ENCODE measurements at places on chromosomes 6 and 20.

DNA sequence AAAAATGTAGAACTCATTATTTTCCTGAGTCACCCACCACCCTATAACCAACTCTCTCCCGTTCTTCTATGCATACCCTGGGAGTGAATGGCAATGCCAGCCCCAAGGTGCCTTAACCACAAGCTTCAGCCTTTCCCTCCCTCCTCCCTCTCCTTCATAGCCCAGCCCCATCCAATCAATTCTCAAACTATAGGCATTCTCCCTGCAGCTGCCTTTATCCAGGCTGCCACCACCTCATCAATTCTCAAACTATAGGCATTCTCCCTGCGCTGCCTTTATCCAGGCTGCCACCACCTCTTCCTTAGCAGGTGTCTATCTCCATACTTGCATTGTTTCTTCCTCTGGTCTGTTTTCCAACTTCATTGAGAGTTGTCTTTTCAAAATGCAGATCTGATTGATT is 77.1 kb downstream of the PLEKHG1 start:
- no peak for DNase-seq

DNA sequence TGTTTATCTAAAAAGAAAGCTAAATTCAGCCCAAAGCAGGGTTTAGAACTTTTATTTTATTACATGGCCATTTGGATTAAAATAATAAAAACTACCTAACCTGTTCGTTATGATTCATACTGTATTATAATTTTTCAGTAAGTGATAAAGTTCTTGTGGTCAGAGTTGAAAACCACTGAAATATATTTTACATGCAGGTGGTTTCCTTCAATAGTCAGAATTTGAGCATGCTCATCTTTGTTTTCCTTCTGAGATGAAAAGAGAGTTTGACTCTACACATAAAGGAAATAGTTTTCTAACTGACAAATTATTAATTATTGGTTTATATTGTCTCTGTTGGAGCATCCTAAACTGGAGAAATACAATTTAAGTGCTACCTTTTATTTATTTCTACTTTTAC is 114.0 kb upstream of the FKBP1C start:
- DNase-seq = no peak

- no peak for DNase-seq
These were observed 159.5 kb downstream of the DTNBP1 start for GRCh38 chr6:15503346-15503680.

DNA sequence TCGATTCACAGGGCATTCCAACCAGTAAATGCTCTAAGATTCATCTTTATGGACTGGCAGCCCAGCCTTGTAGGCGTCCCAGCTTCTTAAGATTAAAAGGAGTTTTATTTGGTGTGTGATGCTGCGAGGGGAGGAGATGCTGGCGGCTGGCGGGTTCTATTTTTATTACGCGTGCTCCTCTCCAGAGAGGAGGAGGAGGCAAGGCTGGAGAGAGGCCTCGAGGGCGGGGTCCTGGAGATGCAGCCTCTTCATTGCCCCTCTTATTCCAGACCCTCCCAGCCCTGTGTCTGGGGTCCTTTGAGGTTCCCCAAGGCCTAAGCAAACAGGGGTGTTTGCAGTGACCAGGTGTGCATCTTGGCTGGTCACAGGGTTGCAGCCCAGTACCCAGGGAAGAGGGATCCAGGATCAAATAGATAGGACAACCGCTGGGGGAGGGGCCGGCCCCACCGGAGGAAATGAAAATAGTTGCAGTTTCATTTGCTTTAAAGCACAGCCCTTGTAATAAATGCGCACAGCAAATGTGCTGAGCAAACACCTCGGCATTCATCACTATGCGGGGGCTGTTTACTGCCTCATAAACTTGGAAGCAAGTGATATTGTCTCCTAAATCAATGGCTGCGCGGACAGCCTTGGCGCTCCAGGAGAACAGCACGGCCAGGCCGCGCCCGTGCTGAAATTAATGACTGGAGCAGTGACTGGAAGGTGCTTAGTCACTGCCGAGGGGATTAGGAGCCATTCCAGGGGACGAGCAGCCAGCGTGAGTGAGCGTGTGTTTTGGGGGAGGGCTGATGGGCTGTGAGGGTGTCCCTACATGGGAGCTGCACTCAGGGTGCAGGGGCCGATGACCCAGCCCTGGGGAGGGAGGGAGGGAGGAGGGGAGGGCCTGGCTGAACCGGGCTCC is 83.0 kb downstream of the TMEM242 start:
- DNase-seq = no peak

- no peak for DNase-seq
These were observed 91.7 kb downstream of the CD24 start for GRCh38 chr6:106882601-106883518.

GRCh38 chr6:99189823-99190721 is 159.4 kb downstream of the FAXC start:
- DNase-seq = no peak

DNA sequence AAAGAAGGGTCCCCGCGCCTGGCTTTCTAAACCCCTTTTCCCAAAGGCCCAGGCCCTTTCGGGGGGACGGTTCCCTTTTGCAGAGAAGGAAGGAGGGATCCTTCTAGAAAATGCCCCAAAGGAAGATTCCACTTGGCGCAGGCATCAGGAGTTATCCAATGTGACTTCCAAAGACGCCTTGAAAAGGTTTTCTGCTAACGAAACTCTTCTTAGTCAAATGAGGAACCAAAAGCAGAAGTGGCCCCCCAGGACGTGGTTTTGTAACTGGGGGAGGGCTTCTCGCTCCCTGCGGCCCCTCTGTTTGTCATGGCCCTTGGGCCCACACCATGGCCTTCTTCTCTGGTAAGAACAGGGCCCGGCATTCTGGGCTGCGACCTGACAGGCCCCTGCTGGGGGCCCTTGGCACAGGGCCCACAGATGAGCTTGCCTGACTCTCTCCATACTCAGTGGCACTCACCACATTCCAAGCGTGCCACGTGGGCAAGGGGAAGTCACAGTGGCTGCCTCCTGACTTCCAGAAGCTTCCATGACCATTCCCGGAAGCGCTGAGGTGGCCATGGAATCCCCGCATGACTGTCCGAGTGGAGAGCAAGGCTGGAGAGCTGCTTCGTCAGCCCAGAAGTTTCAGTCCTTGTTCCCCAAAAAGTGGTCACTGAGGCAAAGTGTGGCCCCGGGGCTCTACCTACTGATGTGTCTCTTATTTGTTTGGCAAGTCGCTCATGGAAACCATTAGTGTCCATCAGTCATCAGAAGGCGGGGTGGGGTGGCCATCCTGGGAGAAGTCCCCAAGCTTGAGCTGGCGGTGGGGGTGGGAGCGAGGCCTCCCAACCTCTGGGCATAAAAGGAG is 834 bp upstream of the CTSZ start:
- no peak for DNase-seq

GRCh38 chr6:163214259-163214658 is 200.3 kb upstream of the QKI start:
- DNase-seq = no peak

- no peak for DNase-seq
These were observed 67.1 kb upstream of the DUSP22 start for GRCh38 chr6:225121-225721.

- DNase-seq = no peak
These were observed 3.2 kb upstream of the FOXF2 start for GRCh38 chr6:1386038-1386709.

DNA sequence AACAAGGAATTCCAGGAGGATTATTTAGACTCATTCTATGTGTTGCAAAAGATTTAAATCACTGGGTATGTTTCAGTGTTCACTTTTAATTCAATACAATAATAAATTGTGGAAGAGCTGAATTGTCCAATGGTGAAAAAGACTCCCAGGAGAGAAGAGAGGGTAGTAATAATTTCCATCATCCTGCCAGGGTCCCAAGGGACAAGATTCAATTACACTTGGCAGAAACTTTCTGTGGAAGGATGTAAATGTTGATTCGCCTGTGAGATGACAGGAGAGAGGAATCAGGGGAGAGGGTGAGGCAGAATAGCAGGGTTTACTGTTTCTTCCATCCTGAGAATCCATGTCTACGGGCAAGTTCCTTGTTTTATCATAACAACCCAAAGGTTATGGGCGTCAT is 342.7 kb downstream of the ESR1 start:
- no peak for DNase-seq

DNA sequence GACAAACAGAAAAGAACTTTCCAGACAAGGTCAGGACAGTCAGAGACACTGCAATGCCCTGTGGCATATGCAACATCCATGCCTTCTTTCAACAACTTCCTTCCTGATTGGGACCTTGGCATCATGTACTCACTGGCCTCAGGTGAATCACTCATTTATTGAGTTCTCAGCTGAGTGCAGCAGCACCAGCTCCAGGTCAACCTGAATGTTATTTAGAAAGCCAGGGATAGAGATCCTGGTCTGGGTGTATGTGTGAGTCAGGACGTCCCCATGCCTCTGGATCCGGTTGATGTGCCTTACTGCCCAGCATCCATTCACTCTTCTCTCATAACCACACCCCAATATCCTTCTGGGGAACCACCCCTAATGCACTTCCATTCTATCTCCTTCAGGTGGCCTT is 54.4 kb downstream of the SNRNP48 start:
- no peak for DNase-seq

DNA sequence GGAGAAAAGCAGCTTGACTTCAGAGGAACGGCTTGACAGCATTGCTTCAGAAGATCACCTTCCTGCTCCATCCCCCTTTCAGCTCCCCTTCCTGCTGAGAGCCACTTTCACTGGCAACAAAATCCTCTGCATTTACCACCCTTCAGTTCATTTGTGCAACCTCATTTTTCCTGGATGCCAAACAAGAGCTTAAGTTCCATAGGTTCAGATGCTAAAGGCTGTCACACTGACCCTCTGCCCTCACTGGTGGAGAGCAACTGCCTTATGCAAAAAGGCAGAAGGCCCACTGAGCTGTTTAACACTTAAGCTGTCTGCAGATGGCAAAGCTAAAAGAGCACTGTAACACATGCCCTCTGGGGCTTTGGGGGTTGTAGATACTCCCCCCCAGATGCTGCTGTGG is 131.2 kb upstream of the SPACA1 start:
- no peak for DNase-seq

DNA sequence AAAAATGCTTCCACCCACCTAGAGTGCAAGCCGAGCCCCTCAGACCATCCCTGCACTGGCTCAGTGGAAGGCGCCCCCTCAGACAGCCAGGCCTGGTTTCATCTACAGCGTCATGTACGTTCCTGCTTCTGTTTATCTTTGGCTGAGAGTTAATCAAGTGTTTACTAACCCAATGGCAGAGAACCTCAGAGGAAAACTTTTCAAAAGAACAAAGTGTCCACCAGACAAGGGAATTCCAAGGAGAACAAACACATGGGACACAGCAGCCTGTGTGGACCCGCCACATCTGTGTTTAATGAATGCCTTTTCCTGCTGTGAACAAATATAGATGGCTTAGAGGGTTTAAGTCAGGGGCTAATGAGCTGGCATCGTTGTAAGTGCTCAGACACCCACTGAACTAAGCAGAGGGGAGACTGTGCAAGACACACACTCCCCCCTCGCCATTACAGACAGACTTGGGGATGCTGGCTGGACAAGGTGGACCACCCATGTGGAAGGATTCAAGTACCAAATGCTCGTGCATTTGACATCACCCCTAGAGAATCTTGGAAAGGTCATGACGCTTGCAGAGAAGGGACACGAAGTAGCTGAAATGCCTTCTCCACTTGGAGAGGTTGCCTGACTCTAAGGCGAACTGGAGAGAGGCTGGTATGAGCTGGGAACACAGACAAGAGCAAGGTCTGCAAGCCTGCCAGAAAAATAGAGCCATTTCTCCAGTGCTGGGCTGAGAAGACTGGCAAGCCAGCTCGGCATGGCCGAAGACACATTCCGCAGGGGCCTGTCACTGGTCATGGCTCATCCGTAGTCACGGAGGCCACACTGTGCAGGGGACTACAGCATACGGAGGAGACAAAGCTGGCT is 53.5 kb upstream of the NXT1 start:
- DNase-seq = no peak

GRCh38 chr20:44203161-44203560 is 7.4 kb downstream of the OSER1 start:
- DNase-seq = no peak

DNA sequence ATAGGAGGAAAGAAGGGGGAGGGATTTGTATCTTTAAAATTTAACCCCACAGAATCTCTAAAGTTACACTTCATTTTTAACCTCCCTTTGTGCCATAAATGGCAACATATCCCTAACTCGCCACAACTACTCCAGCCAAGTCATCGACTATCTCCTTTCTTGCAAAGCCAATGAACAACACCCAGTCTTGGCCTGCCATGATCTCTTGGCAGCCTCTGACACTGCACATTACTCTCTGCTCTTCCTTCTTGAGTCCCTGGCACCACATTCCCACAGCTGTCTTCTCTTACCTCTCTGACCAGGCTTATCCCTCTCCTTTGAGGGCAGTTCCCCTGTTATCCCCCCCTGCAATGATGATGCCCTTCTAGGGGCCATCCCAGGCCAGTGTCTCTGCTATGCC is 42.5 kb downstream of the MBOAT1 start:
- DNase-seq = no peak

DNA sequence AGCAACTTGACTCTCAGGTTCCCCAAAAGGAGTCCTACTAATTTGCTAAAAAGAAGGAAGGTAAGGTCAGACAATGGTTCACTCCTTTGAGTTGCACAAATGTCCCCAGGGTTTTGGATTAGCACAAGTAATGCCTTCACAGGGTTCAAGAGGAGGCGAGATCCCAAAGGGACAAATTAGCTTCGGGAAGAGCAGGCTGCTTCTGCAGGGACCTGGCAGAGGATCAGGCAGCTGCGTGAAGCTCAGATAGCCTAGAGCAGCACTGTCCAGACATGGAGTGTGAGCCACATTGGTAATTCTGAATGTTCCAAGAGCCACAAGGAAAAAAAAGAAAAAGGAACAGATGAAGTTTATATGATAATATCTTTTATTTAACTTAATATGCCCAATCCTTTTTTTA is 115.4 kb downstream of the CFAP61 start:
- no peak for DNase-seq

- no peak for DNase-seq
These were observed 287.0 kb downstream of the CDC5L start for GRCh38 chr6:44674226-44675155.

GRCh38 chr6:47169785-47170616 is 127.9 kb upstream of the ADGRF1 start:
- no peak for DNase-seq

GRCh38 chr20:61917474-61918145 is 148.1 kb downstream of the TAF4 start:
- DNase-seq = no peak

DNA sequence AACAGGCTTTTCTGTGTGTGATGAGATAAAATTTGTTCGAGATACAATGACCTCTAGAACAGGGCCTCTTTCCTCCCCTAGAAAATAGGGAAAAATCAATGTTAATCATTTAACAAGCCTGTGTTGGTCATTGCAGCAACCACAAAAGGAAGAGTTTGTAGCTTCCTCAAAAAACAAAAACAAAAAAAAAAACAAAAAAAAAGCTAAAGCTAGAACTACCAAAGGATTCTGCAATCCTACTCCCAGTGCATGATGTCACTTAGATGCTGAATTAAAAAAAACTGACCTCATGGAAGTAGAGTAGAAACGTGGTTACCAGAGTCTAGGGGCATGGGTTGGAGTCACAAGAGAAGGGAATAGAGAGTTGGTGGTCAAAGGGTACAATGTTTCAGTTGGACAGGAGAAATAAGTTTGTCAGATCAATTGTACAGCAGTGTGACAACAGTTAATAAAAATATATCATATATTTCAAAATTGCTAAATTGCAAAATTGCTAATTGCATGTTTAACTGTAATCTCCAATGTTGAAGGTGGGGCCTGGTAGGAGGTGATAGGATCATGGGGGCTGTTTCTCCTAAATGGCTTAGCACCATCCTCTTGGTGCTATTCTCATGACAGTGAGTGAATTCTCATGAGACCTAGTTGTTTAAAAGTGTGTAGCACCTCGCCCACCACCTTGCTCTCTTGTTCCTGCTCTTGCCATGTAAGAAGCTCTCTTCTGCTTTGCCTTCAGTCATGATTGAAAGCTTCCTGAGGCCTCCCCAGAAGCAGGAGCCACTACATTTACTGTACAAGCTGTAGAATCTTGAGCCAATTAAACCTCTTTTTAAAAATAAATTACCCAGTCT is 163.4 kb upstream of the SIM1 start:
- DNase-seq = no peak
